ENCODE measurements at places on chromosomes 7 and 10. TPM values are rescaled to one million over a fixed set of nuclear protein-coding genes. Genes with fewer than 3 reads are reported as not detected.

LMBR1 gene
- 141 TPM for total RNA-seq

RTKN2 gene
- total RNA-seq = 0.16 TPM

PCGF5 gene
- 72.2 TPM for total RNA-seq

CALHM3 gene
- total RNA-seq = not detected

NRP1 gene
- 165 TPM for total RNA-seq
